SHP77 (cell line): ENCODE measurements at places on chromosomes 4 and X.

GRCh38 chrX:1071351-1071750, 141.1 kb downstream of the CRLF2 start:
- no peak for DNase-seq

- DNase-seq: no peak
Observed at GRCh38 chr4:29571322-29571721, 1148.8 kb upstream of the PCDH7 start.

GRCh38 chrX:16807548-16807947, 21.3 kb downstream of the TXLNG start:
- no peak for DNase-seq

- no peak for DNase-seq
Observed at GRCh38 chrX:133185938-133186337, 32.2 kb downstream of the TFDP3 start.

GRCh38 chr4:107650251-107650650, 69.8 kb downstream of the PAPSS1 start:
- no peak for DNase-seq
